ENCODE measurements at places on chromosomes 13 and 19.
A peak's percentile ranks its signal among the peaks of the same experiment; 100 is the strongest.

- DNase-seq: no peak
Observed at GRCh38 chr13:63393112-63393511, 1977.5 kb upstream of the PCDH20 start.

DNA sequence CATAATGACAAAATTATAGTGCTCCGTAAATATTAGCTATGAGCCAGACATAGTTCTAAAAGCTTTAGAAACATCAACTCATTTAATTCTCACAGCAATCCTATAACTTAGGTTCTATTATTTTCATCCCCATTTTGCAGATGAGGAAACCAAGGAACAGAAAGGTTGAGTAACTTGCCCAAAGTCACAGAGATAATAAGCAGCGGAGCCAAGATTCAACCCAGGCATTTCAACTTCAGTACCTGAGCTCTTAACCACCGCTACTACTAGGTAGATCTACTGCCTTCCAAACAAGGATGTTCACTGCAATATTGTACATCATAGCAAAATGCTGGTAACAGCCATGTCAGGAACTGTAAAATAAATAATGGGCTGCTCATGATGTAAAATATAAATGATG, 39.9 kb downstream of the ELF1 start:
- no peak for DNase-seq

DNA sequence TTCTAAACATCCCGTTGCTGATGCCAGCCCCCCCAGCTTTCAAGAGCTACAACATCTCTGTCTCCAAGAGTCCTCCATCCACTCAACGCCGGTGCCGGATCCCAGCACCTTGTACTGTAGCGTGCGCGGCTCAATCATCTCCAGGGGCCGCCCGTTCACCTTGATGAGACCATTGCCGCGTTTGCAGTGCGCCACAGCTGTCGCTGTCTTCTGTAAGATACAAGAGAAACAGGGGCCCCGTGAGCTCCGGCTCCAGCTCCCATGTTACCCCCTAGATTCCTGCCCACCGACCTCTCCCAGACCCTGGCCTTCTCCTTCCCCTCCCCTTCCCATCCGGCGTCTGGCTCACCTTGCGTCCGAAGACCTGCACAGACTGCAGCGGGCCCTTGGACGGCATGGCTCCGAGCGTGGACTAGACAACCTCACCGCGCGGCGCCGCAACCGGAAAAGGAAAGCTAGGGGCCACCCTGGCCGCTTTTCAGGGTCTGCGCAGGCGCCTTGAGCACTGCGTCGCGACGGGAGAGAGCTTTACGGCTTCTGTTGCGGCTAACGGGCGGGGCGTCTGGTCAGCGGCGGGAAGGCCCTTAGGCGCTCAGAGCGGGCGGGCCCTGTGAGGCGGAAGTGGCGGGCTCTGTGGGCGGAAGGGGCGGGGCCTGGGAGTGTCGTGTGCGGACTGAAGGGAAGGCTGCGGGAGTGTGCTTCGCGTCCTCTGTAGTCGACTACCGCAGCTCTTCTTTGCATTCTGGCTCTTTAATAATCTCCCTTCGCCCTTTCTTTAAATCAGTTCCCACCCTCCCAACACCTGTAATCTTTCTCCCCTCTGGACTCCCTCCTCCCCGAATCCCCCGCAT, at the start of gene RPS16:
TSS of gene RPS16 (minus strand) at position 451 of the 851 bp plus-strand sequence. CDS start at position 397, 54 bp downstream.
- DNase-seq: peak; percentile 92

DNA sequence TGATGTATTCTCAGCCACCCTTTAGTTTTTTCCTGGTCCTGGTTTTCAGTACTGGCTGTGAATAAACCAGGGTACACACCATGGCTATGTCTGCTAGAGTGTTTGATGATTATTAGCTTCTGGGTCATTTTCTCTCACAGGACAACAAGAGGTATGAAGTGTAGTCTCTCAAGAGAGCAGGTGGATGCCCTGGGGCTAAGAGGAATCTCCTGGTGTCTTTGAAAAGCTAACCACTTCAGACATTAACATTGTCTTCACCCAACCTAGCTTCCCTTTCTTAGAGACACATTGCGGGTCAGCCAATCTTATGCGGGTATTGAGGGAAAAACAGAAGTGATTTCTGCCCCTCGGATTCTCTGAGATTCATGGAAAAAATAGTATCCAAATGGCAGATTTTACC, 1.6 kb downstream of the ZNF730 start:
- DNase-seq: no peak

- DNase-seq: no peak
Observed at GRCh38 chr13:43787518-43787891, 733 bp upstream of the ENOX1 start.

DNA sequence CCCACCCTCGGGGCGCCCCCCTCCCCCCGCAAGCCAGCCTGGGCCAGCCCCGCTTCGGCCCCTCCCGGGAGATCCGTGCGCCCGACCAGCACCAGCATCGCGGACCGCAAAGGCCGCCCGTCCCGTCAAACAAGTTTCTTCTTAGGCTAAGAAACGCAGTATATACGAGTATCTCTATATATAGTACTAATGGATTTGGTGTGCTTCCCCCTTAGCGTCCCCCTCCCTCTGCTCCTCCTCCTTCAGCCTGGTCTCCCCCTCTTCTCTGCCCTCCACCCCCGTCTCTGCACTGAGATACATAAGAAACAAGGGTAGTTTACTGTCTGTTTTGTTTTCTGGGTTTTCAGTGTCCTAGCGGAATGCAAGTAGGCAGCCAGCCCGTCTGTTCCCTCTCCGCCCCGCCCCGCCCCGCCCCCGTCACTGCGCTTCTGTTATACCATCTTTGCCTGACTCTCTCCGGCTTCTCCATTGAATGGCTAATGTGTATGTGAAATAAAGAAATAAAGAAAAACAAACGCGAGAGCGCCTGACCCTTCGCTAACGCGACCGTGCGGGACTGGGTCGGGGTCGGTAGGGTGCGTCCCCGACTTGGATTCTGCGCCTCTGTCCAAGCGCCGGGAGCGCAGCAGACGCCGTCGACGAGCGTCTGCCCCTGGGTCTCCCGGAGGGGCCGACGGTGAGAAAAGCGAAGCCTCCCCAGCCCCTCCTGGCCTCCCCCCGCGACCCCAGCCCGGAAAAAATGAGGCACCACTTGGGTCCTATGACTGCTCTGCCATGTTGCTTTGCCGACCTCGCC, 4.2 kb downstream of the LYL1 start:
- DNase-seq: no peak

DNA sequence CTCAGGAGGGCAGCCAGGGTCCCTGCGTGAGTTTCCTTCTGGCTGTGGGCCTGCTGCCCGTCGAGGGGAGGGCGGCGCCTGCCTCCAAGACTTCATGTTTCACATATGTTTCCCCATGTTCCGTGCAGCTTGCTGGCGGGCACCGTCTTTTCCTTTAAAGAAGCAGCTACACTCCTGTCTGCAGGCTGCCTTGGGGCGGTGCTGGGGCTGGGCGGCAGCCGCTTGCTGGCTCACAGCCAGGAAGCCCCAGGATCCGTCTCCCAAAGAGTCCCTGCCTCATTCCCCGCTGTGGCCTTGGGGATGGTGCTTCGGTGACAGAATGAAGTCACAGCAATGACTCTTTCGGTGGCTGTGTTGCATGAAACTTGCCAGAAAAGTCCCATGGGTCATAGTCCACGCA, 24.9 kb downstream of the PIAS4 start:
- no peak for DNase-seq

GRCh38 chr19:39083983-39084731, at the start of gene ACP7:
ACP7 (plus strand) TSS chr19:39084368; CDS start chr19:39085270, 902 bp downstream.
- no peak for DNase-seq

DNA sequence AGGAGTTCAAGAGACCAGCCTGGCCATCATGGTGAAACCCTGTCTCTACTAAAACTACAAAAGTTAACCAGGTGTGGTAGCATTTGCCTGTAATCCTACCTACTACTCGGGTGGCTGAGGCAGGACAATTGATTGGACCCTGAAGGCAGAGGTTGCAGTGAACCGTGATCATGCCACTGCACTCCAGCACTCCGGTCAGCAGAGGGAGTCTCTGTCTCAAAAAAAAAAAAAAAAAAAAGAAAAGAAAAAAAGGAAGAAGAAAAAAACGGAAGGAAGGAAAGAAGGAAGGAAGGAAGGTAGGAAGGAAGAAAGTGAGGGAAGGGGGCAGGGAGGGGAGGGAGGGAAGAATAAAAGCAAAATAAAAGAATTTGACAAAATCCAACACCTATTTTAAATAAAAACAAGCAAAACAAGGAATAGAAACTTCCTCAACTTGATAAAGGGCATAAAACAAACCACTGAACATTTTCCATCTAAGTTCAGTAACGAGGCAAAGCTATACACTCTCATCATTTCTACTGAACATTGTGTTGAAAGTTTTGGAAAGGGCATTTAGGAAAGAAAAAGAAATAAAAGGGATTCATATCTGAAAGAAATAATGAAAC, 411.6 kb upstream of the SLITRK5 start:
- DNase-seq: no peak

DNA sequence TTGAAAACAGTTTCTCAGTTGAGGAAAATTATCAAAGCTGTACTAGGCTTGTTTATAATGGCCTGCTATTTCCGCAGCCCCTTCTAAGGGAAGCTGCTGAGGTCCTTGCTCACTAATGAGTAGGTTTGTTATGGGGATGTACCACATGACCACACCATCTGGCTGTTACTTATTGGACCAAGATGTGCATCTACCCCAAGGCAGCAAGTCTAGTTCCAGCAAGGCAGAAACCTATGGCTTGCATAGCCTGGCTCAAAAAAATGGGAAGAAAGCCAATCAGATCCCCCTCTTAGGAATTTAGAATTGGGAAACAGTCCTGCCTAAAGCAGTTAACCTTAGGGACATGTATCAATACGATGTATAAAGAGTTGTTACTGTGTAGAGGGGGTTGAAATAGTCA, 186.5 kb upstream of the SPRY2 start:
- DNase-seq: no peak

GRCh38 chr19:50723069-50723468, at the start of gene CLEC11A:
CLEC11A (plus strand) TSS chr19:50723364; CDS start chr19:50723526, 162 bp downstream.
- DNase-seq: no peak

DNA sequence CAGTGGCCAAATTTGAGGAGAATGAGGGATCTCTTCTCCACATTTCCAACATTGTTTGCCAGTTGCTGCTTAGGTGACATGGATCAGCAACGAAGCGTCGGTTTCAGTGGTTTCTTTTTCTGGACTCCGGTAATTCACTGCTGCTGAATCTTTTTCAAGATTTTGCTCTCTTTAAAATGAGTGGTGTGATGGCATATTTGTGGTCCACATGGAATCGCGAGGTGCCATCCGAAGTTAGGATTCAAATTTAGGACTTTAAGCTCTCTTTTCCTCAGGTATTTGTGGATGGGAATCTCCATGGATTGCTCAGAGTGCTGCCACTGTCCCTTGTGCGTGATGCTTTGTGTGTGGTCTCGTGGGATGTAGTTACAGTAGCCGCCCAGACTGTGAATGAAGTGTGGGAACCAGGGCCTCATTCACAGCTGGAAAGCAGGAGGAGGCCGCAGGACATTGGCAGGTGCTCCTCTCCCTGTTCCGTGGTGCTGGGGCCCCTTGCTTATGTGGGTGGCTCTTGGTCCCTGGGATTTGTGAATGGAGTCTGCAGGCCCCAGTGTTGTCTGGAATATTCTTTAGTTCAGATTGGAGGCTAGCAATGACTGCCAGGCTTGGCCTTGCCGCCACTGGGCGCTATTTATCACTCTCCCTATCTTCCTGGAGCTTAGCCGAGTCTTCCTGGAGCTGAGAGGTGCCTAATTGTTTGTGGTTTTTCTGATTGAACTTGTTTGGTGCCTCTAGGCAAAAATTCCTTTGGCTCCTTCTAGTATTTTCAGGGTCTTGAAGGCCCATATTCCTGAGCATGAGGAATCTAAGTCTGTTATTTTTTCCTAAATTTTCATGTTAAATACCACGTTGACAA, 1.5 kb downstream of the ILF3 start:
- no peak for DNase-seq

DNA sequence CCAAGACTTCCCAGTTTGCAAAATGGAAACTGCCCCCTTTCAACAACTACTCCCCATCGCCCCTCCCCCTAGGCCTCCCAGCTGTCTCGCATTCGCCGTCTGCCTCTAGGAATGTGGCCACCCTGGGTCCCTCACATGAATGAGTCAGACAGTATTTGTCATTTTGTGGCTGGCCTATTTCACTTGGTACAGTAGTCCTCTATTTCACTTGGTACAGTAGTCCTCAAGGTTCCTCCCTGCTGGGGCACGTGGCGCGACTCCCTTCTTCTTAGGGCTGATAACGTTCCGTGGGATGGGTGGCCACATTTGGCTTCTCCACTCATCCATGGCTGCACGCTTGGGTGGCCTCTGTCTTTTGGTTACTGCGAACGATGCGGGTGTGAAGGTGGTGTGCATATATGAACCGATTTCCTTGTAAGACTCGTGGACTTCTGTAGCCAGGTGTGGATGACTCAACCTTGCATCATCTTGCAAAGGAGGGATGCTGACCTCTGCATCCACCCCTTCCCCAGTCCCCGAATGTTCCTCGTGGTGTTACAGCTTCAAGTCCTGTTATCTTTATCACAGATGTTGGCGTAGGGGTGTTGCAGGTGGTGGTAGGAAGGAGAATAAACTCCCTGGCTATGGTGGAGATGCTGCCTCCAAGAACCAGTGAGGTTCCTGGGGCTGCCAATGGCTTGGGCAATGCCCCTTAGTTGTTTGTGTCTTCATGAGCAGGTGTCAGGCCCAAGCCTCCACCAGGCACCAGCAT, 112.1 kb upstream of the SOX1 start:
- DNase-seq: no peak

DNA sequence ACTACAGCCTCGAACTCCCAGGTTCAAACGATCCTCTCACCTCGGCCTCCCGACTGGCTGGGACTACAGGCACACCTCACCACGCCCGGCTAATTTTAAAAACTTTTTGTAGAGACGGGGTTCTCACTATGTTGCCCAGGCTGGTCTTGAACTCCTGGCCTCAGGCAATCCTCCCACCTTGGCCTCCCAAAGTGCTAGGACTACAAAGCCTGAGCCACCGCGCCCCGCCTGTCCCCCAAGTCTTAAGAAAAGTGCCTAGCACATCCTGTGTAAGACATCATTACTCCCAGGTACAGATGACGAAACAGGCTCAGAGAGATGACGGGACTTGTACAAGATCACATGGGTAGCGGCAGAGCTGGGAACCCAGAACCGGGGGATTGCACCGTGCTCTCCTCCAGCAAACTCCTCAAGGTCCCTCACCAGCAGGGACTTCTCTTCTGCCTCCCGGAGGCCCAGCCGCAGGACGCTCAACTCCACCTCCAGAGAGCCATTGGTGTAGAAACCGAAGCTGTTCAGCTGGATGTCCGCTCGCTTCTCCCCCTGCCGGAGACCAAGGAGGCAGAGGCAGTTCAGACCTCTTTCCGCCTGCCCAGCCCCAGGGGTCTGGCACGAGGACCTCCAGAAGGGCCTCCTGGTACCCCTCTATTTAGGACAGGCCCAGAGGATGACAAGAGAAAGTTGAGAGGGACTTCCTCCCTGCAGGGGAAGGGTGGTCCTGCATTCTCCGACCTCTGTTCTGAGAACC, 1.0 kb downstream of the GPR108 start:
- no peak for DNase-seq
